ENCODE measurements at places on chromosomes 2 and 18. TPM values are rescaled to one million over a fixed set of nuclear protein-coding genes. Genes with fewer than 3 reads are reported as not detected.

PRR30 gene
- total RNA-seq = not detected

MBP gene
- total RNA-seq = 0.34 TPM

ST8SIA3 gene
- not detected for total RNA-seq

CTAGE1 gene
- not detected for total RNA-seq

FEV gene
- total RNA-seq = 1.6 TPM

OTX1 gene
- total RNA-seq = 7.1 TPM

M1AP gene
- total RNA-seq = 0.11 TPM

GRCh38 chr2:233079953-233080835 is 20.1 kb downstream of the INPP5D start:
- DNase-seq = no peak

DNA sequence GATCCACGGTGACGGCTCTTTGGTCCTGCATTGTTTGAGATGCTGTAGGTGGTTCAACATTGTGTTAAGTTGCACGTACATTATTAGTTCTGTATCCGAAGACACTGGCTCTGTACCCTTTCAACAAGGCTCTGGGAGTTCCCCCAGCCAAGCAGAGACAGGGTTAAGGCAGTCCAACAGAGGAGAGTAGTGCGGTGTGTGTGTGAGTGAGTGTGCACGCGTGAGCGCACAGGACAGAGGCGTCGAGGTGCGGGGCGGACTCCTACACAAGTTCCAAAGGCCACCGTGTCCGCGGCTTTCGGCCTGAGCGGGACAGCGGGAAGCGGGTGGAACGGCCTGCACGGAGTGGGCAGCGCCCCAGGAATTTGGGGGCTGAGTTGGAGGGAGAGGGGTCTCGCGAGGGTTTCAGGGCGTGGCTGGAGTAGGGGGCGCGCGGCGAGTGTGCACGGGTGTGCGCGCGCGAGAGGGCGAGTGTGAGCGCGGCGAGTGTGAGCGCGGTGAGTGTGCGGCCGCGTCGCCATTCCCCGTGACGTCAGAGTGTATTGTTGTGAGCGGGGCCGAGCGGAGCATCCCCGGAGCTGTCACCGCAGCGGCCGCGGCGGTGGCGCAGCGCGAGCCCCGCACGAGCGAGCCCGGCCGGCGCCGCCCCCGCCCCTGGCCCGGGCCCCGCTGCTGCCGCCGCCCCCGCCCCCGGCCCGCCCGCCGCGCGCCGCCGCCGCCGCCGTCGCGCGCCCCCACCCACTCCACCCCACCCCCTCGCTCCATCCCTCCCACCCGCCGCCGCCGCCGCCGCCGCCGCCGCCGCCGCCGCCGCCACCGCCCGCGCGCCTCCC is at the start of gene ASXL3:
Gene ASXL3 (plus strand): TSS at position 535 of the 833 bp plus-strand sequence. CDS start 413 bp downstream, outside the sequence.
- DNase-seq = no peak

- no peak for DNase-seq
Observed at GRCh38 chr2:179985163-179985820, 21.8 kb downstream of the CWC22 start.

DNA sequence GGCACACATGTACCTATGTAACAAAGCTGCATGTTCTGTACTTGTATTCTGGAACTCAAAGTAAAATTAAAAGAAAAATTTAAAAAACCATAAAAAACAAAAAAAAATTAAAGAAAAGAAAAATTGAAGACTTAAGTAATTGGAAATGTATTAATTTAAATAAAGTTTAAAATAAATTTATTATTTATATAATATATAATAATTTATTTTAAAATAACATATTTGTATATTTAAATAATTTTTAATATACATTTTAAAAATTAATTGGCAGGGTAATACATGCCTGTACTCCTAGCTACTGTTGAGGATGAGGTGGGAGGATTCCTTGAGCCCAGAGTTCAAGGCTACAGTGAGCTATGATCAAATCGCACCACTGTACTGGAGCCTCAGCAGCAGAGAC is 1830.6 kb upstream of the CELF4 start:
- no peak for DNase-seq

- no peak for DNase-seq
Observed at GRCh38 chr2:216285701-216286100, 86.6 kb downstream of the MARCHF4 start.

GRCh38 chr2:43563679-43564078 is 32.2 kb downstream of the THADA start:
- no peak for DNase-seq

DNA sequence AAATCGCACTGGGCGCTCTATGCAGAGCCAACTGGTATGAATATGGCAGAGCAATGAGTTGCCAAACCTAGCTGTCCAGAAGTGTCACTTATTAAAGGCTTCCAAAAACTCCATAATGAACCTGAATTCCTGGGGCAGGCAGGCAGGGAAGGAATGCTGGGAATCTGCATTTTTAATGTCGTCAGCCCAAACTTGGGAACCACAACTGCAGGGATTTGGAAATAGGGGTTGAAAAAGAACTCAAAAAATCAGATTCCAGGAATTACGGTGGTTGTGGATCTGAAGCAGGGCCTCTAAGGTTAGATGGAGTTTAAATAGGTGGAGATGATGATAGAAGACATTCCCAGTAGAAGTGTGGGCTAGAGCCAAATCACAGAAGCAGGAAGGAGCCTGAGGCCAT is 15.0 kb downstream of the NCKAP5 start:
- DNase-seq = no peak

DNA sequence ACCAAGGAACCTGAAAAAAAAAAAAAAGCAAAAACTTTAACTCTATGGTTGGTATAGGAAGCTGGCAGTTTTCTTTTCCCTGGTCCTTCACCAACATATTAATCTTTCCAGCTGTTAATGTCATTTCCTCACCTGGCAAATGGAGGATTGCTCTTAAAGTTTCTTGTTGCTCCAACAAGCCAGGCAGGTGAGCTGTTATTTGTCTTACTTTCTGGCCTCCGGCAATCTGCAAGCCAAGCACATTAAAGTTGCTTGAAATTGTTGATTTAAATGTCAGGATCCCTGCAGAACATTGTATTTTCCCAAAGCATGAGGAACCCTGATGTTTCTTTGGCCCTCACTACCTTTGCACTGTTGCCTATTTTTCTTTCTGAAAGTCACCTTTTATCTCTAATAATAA is 664.9 kb downstream of the METTL4 start:
- no peak for DNase-seq

DNA sequence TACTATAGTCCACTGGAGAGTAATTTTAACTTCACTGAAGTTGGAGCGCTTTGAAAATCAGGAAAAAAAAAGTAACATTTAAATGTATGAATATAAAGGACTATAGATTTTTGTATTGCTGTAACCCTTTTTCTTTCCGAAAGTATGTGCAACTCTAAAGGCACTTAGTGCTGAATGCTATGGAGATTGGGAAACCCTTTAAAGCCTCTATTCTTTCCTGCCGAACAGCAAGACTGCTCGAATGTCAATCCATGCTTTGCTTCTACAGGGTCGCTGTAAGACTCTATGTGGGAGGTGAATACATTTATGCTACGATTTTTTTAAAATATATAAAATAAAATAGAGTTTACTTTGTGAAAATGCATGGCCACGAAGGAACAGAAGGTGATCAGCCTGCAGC is 825 bp downstream of the GRB14 start:
- no peak for DNase-seq

DNA sequence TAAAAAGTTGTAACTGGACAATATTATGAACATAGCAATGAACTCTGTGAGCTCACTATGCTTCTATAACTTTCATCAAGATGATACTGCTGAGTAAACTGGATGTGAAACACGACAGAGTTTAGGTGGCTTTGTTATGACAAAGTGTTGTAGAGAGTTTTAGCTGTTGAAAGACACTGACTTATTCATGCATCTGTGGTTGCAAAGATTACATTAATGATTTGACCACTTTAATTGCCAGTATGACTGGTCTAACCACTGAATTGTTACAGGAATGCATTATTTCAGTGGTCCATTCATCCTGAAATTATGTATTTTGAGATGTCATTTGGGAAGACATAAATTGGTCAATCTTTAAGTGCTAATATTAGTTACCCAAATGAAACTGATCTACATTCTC is 117.9 kb downstream of the SPHKAP start:
- no peak for DNase-seq

- DNase-seq = no peak
Observed at GRCh38 chr2:213238753-213239495, 45.3 kb upstream of the SPAG16 start.

GRCh38 chr2:128374711-128375413 is 56.2 kb upstream of the HS6ST1 start:
- no peak for DNase-seq

DNA sequence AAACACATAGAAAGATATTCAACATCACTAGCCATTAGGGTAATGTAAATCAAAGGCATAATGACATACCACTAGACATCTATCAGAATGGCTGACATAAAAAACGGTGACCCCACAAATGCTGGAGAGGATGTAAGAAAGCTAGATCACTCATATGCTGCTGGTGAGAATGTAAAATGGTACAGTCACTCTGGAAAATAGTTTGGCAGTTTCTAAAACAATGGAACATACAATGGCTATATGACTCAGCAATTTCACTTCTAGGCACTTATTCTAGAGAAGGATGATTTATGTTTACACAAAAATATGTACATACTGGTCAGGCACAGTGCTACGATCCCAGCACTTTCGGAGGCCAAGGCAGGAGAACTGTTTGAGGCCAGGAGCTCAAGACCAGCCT is 87.3 kb downstream of the COLEC12 start:
- DNase-seq = no peak

DNA sequence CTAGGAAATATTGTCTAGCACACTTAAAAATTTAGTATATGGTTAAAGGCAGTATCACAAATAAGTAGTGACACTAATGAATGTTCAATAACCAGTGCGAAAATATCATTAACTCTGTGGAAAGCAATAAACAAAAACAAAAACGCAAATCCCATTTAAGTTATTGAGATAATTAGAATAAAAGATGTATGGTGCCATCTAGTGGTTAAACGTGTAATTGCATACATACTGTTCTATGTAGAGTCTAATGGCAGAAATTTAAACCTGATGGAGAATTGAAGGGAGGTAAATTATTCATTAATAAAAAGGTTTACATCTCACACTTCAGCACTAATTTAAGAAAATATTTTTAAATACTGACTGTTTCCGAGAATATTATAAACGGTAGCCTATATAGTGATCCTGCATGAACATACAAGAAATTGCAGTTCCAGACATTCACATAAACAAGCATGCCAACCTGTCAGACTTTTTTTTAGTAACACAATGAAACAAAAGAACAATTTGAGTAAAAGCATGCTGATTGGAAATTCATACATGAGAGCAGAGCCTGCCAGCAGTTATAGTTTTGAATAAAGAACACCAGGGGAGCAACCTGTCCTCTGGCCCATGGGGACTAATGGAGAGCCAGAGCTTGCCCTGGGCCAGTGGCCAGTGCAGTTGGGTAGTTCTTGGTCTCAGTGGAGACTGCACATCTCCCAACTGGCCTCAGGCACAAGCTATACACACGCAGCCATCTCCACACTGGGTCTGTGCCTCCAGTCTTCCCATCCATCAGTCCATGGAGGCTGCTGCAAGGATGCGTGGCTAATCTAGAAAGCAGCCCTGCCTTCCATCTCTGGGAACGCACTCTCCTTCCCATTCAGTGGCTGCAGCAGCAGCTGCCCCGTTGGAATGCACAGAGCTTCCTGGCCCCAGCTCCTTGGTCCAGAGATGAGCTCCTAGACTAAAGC is 28.0 kb downstream of the GCG start:
- peak; percentile 55 for DNase-seq

DNA sequence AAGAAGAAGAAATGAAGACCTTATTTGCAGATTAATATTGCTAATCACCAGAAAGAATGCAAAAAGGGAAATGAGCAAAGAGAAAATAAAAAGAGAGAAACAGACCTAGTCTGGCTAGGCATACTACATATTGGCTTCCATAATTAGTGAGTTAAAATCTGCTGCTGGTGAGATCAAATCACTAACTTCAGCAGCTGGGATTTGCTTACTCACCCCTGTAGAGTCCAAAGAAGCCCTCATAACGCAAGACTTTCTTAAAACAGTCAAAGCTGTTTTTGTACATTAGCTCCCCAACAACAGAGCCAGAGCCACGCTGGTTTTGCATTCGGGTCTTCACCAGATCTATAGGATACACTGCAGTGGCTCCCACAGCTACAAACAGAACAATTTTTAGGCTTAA is 80.9 kb downstream of the SLC25A12 start:
- no peak for DNase-seq

GRCh38 chr2:65353927-65354326 is 78.5 kb downstream of the SPRED2 start:
- DNase-seq = no peak

DNA sequence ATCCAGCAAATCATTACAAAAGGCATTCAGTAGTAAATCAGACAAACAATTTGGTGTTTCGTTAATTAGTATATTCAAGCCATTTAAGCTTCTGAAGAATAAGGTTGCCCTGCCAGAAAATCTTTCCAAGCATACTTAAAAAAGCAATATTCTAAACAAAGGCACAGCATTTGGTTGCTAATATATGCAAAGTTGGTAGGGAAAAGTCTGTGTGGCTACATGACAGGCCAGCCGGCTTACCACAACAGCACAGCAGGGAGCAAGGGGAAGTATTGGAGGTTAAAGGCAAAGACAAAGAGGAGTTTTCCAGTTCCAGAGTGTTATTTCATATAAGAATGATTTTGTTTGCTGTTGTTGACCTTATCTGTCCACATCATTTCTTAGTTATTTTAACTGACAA is 282.3 kb downstream of the MBD5 start:
- no peak for DNase-seq

DNA sequence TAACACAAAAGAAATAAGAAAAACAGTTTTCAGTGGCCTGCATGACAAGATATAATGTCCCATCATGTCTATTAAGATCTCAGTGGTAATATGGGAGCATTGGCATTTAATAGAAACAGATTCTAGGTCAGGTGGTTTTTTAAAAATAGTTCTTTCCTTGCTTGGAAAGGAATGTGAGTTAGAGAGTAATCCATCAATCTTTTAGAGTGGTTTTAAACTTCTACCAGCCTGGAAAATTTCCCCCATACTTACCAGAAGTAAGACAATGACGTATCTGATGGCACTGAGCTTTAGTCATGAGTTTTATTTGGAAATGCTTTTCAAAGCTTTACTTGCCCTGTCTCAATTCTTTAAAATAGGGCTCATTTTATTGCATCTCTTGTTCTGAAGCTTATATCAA is 441.7 kb upstream of the SMIM21 start:
- DNase-seq = no peak

DNA sequence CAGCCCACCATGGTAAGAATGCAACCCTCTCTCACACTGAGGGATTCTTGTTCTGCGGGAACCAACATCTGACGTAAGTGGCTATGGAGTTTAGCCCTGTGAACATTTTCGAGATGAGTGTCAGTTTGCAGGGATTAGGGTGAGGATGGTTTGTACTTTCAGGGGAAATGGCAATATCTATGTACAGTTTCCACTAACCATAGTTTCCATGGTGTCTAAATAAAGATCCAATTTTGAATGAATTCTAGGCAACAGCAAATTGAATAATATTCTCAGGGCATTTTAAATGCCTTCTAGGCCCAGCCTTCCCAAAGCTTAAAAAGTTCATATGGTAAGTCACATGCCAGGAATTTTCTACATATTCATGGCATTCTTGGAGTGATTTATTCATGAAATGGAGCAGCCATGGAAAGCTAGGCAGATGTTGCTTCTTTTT is 105.4 kb upstream of the MMADHC start:
- DNase-seq = no peak

- DNase-seq = no peak
Observed at GRCh38 chr2:121804340-121804739, 48.9 kb downstream of the TSN start.

All from K562 (cell line).